ENCODE measurements at places on chromosomes 3 and 15.
A peak's percentile ranks its signal among the peaks of the same experiment; 100 is the strongest.

- no peak for DNase-seq
These were observed 202.5 kb upstream of the PDZRN3 start for GRCh38 chr3:73827204-73827603.

DNA sequence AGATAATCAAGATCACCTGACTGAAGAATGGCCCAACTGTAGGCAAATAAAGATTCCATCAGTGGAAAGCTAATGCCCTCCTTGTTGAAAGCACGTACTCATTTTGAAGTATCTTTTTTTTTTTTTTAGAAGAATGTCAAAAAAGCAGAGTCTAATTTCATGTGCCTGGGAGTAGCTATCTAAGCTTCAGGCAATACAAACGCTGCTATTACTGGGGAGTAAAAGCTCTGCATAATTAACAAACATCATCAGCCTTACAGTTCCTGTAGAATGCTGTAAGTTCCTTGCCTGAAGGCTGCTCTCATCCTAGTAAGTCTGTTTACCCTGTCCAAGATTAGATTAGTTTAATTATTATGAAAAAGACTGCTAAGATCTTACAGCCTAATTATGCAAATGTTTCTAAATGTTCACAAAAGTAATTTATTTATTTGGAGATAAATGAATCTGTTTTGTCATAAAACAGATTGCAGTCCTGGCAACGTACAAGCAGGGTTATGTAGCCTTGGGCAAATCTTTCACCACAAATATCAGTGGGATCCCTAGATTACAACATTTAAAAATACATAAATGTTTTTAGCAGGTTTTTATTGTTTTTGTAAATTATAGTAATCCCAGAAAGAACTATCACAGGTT, 451.3 kb upstream of the AGTR1 start:
- no peak for DNase-seq

GRCh38 chr3:44996556-44996969, 20.5 kb downstream of the EXOSC7 start:
- DNase-seq, result no peak

DNA sequence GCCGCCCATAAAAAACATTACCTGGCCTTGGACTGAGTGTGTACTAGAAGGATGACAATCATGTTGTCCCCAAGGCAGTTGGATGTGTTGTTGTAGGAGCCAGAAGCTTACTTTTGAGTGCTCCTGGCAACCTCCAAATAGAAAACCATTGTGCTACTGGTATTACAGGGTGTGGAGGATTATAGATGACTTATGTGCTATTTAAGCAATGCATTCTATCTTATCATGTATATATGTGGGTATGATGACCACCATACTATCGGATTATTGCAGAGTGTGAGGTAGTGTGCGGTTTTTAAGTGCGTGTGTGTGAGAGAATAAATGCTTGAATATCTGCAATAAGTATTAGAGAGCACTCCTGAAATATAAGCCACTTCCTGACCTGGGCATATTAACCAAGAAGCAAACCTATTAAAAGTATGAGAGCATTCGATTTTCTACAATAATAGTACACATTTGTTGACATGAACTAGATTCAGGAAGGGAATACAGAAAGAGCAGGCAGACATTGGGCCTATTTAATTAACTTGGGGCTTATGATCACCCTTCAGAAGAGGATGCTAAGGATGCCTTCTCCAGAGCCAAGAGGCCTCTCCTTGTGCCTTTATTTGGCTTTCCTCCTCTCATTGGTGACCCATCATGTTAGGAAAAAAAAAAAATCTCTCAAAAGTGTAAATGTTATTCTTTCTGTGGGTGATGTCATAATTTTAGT, 11.7 kb upstream of the MBNL1 start:
- no peak for DNase-seq

GRCh38 chr3:63864008-63864964, 619 bp downstream of the ATXN7 start:
- peak; percentile 61 for DNase-seq

DNA sequence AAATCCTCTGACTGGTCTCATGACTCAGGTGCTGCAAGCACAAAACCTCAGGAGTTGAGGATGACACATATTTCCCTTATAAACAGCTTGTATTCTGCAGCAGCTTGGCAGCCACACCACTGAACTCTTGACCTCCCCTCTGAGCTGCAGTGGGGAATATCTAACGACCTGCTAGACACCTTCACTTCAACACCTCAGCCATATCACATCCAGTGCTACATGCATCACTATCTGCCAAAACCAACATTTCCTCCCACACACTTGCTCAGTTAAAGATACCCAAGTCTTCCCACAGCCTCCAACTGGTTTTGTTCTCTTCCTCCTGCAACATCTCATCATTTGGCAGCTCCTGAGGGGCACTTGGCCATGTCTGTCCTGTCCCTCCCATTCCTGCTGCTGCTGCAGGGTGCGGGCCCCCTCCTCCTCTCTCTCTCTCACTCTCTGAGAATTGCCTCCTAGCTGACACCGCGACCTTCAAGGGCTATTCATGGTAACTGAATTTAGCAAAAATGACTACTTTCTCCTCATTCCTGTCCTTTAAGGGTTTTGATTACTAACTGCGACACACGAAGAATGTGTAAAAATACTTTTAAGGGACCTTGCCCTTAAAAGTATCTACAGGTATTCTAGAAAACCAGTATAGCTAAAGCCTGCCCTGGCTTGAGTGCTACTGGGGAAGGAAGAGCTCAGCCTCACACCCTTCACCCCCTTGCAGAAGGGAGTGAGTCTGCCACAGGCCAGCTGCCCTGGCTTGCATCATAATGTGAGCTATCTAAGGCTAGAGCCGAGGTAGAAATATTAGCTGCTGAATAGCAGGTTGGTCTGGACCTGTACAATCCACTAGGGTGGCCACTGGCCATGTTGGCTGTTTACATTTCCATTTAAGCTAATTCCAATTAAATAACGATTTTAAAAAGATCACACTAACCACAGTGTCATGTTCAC, 5.0 kb upstream of the CCR9 start:
- DNase-seq, result no peak

- no peak for DNase-seq
These were observed 120.2 kb upstream of the LIPC start for GRCh38 chr15:58311556-58311955.

GRCh38 chr3:70086336-70086735, 86.8 kb downstream of the SAMMSON start:
- no peak for DNase-seq

GRCh38 chr3:33799202-33799551, 747 bp downstream of the PDCD6IP start:
- no peak for DNase-seq

DNA sequence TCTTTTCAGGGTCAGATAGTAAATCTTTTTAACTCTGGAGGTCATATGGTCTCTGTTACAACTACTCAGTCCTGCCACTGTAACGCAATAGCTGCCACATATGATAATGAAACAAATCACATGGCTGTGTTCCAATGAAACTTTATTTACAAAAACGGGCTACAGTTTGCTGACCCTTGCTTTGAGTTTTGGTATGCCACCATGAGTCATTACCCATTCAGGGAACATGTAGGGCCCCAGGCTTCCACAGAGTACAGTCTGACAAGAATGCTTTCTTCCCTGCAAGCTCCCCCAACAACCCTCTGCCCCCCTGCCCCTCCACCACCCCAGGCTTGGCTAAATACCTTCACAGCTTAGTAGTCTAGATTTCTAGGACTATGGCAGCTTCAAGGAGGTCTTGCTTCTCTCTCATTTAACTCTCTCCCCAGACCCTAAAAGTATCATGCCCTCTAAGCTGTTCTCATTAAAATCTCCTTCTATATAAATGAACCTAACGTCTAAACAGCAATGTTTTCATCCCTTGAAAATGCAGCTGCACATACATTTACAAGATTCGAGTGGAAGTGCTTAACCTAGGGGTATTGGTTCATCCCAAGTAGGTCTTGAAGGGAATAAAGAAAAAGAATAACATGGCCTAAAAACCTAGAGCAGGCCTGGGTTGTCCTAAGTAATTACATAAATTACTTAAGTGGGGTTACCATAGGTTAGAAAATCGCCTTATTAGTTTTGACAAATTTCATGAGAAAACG, 117.8 kb upstream of the PRICKLE2 start:
- DNase-seq, result no peak

DNA sequence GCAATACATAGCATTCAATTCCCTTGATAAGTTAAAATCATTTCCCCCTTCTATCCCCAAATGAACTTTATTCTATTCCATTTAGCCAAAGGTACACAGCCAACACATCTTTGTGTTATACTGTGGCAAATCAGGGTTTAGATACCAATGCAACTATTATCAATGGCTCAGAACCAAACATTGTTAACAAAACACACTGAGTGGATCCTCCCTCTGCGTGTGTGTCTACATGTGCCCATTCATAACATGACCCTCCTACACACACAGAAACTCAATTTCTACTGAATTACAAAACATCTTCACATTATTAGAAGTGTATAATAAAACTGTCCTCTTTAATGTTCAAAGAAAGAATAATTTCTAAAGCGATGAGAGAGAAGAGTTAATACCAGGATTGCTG, 1.3 kb downstream of the TTBK2 start:
- DNase-seq, result no peak

GRCh38 chr3:156602424-156602823, 47.5 kb upstream of the SSR3 start:
- DNase-seq, result no peak

- DNase-seq, result no peak
These were observed 25.7 kb downstream of the RGMA start for GRCh38 chr15:93063262-93063671.

- DNase-seq, result no peak
These were observed 2.9 kb downstream of the SNRPN start for GRCh38 chr15:24957691-24958090.

DNA sequence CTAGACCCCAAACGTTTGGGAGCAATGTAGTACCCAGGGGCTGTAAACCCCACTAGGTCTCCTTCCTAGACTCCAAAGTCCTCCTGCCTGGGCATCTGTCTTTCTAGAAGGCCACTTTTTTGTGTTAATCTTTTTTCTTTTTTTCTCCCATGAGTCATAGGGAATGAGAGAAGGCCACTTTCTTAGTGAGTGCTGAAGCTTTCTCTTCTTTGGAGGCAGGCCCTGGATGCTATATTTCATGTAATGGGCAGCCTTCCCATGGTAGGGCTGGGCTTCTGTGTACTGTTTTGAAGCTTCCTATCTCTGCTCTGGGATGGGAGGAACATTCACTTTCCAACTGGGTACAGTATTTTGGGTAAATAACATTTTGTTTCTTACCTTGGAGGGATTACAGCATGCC, 15.2 kb upstream of the RTP2 start:
- DNase-seq, result no peak

DNA sequence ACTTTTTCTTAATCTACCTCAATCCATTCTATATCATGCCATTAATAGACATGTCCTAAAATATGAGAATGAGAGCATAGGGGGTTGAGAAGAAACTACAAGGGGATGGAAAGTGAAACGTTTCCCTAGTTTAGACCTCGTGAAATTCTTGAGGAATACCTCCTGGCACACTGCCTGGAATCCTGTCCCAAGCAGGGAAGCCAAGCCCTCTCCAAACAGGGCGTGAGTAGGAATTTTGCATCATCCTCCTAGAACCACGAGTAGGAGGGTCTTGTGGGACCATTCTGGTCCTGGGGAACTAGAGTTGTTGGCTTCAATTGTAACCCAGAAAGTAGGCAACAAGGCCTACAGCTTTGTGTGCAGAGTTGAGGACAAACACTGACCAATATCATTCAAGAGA, 19.6 kb upstream of the C3orf80 start:
- no peak for DNase-seq

GRCh38 chr3:32818229-32818969, 602 bp downstream of the TRIM71 start:
- no peak for DNase-seq

DNA sequence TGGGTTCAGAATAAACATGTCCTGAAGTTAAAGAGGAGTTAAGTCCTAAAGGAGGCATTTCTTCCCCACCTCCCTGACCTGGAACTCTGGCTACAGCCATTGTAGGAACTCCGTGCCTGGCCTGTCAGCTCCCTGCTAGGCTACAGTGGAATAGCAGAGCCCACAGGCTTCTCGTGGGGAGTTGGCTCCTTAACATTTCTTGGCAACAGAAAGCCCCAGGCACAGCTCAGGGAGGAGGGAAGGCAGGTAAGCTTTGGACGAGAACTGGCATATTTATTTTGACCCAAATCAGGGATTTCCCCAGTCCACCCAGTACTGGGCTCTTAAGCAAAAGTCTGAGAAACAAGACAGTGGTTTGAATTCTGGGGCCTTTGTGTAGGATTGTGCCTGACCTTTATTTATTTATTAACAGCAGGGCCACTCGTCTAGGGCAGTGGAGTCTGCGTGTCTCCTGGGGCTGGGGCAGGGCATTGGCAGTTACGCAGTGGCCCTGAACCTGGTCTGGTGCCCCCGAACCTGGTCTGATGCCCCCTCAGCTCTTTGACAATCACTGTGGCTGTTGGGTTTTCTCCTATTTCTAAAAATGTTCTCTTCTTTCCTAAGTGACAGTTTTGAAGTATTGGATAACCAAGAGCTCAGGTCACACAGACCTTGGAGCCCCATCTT, 7.9 kb upstream of the ISG20 start:
- no peak for DNase-seq

DNA sequence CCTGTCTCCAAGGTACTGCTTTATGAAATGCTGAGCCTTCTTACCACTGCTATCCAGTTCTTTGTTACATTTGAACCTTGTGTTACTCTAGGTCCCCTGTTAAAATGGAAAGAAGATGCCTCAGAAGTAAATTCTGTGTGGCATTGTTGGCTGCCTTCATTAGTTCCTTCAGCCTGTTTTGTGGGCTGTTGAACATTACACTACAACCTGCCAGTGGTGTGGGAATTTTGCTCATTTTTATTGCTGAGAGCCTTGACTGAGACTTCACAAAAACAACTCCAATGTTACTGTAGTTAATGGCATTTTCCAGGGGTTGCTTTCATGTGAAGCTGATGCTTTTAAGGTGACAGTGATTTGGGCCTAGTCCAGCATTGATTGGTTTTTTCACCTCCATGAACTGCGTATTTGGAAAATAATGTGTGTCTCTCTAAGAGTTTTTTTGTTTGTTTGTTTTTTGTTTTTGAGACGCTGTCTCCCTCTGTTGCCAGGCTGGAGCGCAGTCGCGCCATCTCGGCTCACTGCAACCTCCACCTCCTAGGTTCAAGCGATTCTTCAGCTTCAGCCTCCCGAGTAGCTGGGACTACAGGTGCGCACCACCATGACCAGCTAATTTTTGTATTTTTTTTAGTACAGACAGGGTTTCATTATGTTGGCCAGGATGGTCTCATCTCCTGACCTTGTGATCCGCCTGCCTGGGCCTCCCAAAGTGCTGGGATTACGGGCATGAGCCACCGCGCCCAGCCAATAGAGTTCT, 4.3 kb downstream of the MAPK6 start:
- DNase-seq, result no peak

DNA sequence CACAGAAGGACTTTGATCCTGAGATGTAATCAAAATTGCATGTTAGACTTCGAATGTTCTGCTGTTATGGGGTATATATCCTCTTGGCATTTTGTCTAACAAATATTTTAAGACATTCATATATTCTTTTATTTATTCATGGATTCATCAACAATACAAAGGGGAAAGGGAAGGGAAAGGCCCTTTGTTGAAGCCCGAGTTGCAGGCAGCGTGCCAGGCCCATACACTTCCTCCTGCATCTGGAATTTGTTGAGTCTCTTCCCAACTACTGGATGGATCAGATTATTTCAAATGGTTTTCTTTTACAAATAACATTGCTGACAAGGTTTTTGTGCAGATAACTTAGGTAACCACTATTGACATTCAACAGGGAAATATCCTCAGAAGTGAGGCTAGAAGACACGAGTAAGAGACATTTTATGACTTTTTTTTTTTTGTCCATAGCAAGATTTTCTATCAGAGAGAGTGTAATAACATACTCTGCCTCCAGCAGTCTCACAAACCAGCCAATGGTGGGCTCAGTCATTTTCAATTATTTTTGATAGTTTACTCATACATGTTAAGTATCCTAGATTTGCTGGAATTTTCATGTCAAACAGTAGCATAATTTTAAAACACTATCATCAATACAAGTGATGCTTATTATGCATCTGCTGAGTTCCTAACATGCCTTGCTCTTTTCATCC, 94.3 kb downstream of the RPL39L start:
- DNase-seq, result no peak

Measured in HEK293T (cell line).